Diencephalon (tissue), 1 donor: ENCODE measurements at places on chromosomes 6 and 20. TPM values are rescaled to one million over a fixed set of nuclear protein-coding genes. Genes with fewer than 3 reads are reported as not detected.

LINC00237 gene
- total RNA-seq: 10.8 TPM

IL17F gene
- total RNA-seq: not detected

HLA-DMA gene
- total RNA-seq: 0.46 TPM

BEND6 gene
- 47.3 TPM for total RNA-seq

DLL1 gene
- 11.3 TPM for total RNA-seq

WFDC12 gene
- not detected for total RNA-seq

CDSN gene
- not detected for total RNA-seq

BMP5 gene
- total RNA-seq: 5.5 TPM

SLC22A3 gene
- total RNA-seq: 3.9 TPM
